ENCODE measurements at places on chromosomes 2 and 18. TPM values are rescaled to one million over a fixed set of nuclear protein-coding genes. Genes with fewer than 3 reads are reported as not detected.

DNA sequence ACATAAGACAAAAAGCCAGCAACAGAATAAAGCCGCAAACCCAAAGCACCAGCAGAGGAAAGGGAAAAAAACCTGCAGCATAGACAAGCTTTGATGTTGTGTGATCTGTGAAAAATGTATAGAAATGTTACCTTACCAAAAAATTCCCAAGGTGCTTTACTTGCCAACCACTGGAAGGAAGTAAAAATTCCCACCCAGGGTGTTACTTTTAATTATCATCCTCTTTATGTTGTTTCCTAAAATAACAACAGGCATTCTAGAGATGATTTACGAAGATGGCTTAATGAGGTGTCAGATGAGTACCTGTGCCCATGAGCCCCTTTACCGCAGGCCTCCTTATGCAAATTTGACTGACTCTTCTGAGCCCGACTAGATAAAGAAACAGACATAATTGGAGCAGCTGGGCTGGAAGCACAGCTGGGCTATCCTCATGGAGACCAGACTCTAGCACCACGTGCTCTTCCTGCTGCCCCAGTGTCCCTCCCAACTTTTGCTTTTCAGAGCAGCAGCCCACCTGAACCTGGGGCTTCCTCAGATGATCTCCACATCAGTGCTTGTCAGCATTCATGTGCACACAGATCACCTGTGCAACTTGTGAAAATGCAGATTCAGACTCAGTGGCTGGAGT lies 41.5 kb downstream of the SRSF7 start:
- no peak for DNase-seq

GRCh38 chr2:129754421-129754820 lies 225.0 kb upstream of the RAB6C start:
- DNase-seq: no peak

- DNase-seq: no peak
These were observed 16.9 kb upstream of the CCDC102B start for GRCh38 chr18:68780802-68781635.

DNA sequence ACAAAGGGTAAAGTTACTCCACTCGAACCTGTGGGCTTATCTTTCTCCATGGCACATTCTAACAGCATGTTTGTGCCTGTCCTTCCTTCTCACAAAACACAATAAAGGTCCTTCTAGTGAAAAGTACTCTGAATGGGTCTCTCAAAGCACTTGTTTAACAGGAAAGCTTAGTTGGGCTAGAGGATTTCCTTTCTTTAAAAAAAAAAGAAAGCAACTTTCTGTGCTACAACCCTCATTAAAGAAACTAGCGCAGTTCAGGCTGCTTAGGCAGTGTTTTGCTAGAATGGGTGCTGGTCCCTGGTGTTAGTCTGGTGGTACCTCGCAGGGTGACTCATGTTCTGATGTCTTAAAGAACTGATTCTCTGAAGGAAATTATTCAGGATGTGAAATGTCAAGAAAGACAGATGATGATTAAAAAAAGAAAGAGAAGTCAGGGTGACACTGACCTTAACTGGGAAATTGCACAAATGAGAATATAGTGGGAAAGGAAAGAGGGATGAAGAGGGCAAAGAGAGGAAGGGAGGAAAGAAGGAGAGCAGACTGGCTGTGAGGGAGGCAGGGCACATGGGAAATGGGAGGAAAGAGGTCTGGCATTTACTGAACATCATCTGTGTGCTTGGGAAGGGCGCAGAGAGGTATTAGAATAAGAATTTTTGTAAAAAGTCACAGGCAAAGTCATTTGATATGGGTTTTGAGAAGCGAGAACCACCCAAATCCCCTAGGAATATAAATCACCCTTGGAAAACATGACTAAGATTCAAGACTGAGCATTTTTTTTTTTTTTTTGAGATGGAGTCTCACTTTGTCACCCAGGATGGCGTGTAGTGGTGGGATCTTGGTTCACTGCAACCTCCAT lies 74.9 kb downstream of the ATP8B1 start:
- DNase-seq: no peak

GRCh38 chr2:127401757-127402695 lies 14.3 kb upstream of the MAP3K2 start:
- no peak for DNase-seq

GRCh38 chr18:49585781-49586663 lies 24.2 kb downstream of the LIPG start:
- DNase-seq: peak; percentile 43

The RNF152 gene
- total RNA-seq: 112 TPM

The PLEKHA3 gene
- 2.7 TPM for total RNA-seq

- DNase-seq: no peak
These were observed 171.6 kb downstream of the GRB14 start for GRCh38 chr2:164449706-164450105.

The NEU4 gene
- 0.15 TPM for total RNA-seq

DNA sequence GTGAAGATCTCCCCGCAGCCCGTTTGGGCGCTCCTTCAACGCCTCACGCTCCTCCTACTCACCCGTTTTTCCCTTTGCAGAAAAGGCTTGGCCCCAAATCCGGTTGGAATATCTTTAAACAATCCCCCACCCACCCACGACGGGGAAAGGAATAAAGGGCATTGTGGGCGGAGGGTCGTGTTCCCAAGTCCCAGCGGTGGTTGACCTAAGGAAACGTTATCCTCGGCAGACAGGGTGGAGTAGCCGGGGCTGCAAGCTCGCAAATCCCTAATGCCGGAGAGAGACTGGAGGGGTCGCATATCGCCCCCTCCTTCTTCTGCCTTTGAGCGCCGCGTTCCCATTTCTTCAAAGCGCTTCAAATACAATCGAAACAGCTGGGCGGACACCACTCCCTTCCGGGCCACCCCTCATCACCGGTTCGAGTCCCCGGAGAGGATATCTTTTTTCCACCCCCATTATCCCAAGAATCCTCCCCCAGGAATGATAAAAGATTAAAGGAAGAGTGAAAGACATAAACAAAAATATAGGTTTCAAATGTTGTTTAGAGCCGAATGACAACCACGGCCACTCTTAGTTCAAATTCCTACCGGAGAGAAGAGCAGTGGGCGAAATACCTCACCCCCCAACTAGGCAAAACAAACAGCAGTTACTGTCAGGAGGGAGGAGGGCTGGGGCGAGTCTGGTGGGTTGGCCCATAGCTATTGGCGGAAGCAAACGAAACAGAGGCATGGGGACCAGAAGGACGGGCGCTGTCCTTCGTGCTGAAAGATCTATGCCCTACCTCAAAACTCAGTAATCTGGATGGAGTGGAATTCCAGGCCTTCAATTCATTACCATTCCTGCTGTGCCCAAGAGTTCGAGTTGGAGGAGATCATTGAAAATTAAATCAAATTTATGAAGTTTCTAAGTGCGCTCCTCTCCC lies 2.8 kb upstream of the GAD1 start:
- DNase-seq: no peak

DNA sequence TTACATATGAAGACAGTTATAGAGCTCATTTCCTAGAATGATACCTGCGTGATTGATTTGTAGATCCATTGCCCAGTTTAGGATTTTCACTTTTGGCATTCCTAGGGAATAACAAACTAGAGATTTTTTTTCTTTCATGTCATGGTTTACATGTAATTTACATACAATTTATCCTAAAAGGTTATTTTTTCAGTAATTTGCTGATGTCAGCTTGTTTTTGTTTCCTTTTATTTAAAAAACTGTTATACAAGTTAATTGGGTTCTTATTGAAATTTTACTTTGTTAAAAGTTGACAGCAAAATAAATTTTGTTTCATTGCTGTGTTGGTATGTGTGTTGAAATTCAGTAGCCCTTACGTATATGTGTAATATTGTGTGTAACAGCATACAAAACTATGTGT lies 23.4 kb downstream of the MTX2 start:
- DNase-seq: no peak

DNA sequence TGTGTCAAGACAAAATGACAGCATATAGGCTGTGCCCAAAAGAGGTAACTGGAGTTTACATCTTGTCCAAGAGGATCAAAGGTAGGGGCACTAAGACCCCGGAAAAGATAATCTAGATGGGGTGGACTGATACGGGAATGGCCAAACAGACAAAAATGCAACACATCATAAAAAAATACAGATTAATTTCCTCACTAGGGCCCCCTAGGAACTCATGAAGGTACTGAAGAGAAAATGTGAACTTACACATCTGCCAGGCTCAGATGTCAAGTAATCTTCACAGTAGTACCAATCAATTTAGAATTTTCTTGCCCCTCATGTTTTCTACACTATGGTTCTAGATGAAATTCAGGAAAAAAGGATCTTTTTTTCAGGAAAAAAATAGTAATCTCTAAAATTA lies 115.6 kb upstream of the REG3A start:
- no peak for DNase-seq

- peak; percentile 97 for DNase-seq
These were observed 11.9 kb upstream of the MLPH start for GRCh38 chr2:237474931-237475703.

The DGUOK gene
- total RNA-seq: 44.5 TPM

The DNAJB2 gene
- total RNA-seq: 146 TPM

DNA sequence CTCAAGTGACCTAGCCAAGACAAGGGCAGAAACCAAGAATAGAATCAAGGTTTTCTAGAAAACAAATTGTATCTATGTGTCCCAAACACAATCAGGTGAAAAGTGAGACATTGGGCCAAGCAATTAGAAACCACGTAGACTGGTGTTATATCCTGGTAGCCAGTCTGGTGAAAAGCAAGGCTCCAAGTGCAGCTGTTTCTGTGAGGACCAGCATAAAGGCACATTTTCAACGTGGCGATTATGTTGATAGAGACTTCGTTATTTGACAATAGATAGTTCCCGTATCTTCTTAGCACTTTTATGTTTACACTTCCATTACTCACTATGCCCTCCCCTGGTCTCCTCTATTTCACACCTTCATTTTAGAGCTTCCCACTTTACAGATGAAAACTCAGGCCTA lies 103.2 kb upstream of the ZFP36L2 start:
- DNase-seq: no peak

The PID1 gene
- total RNA-seq: 28.5 TPM

DNA sequence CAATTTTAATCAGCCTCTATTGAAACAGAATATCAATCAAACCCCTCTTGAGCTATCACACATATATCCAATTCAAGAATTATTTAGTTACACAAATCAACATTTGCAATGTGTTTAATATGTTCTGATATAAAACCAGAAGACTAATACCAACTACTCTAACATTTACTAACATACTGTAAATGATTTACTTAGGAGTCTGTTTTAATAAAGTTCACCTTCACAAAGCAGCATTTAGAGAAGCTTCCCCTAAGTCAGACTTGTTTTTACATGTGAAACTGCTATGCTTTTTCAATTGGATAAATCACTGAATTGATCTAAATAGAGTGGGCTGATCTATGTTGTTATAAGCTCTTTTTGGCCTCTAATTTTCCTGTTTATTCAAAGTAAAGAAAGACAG lies 18.3 kb downstream of the COL4A3 start:
- no peak for DNase-seq

GRCh38 chr2:209473930-209474419 lies 50.1 kb downstream of the MAP2 start:
- DNase-seq: no peak

DNA sequence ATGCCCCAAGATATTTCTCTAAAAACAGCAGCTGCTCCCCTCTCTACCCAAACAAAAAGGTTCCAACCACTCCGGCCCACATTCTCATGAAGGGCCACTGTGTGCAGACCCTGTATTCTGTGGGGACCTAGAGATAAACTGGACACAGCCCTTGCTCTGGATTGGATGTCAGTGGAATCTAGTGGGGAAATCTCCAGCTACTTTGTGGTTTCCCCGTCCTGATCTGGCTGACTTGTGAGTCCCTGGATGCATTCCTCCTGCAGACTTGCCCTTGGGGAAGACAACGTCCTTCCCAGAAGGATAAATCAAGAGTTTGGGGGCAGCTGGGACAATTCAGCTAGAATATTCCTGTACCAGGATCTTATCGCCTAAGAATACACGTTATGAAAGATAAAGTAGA lies 151.1 kb downstream of the FSHR start:
- DNase-seq: no peak

GRCh38 chr2:237289139-237289538 lies 124.8 kb downstream of the COL6A3 start:
- DNase-seq: no peak

DNA sequence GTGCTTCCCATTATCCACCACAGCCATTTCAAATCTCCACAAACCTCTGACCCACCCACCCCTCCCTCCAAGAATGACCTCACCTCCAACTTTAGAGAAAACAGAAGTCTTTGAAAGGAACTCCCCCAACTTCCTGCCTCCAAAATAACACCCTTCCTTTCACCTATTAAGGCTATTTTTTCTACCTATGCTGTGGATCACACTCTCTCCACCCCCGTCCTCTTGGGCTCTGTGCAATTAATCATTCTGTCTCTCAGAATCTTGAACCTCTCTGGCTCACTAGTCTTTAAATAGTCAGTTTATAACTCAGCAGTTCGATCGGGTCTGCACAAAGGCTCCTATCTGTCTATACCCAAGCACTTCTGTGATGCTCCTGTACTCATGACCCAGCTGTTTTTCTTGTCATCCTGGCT lies 37.3 kb upstream of the XPO1 start:
- no peak for DNase-seq

DNA sequence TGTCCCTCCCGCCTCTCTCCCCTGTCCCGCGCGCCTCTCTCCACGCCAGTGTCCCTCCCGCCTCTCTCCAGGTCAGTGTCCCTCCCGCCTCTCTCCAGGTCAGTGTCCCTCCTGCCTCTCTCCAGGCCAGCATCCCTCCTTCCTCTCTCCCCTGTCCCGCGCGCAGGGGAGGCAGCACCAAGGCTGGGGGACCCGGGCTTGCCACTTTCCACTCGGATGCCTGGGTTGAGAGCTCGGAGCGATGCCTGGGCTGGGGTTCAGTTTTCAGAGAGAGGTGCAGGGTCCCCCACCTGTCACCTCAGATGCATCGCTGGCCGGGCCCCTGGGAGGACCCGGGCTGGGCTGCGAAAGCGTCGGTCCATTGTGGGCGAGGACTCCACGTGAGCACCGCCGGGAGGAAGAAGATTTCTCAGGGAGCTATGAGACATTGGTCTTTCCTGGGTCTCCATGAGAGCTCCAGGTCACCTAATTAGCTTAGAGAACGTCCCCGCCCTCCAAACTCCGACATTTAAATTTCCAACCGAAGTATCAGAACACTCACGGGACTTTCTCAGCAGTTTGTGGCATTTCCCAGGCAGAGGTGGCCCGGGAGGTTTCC lies 2.1 kb downstream of the FBLN7 start:
- peak; percentile 85 for DNase-seq

The TBR1 gene
- not detected for total RNA-seq

- no peak for DNase-seq
These were observed 138.5 kb upstream of the SLC35G4 start for GRCh38 chr18:11470941-11471340.

- no peak for DNase-seq
These were observed 68.3 kb downstream of the REV1 start for GRCh38 chr2:99421469-99421868.

- no peak for DNase-seq
These were observed 482.7 kb upstream of the POU3F3 start for GRCh38 chr2:104371087-104371781.

The CSRNP3 gene
- 1.2 TPM for total RNA-seq

GRCh38 chr2:151237422-151238025 lies 24.1 kb downstream of the RBM43 start:
- DNase-seq: no peak

The ATG16L1 gene
- 56.9 TPM for total RNA-seq

The IL36G gene
- total RNA-seq: 65.1 TPM

GRCh38 chr2:68223419-68223818 lies 28.9 kb downstream of the PPP3R1 start:
- DNase-seq: no peak

GRCh38 chr2:236078297-236079255 lies 89.6 kb downstream of the GBX2 start:
- peak; percentile 35 for DNase-seq
